ENCODE measurements at places on chromosomes 5 and 9. TPM values are rescaled to one million over a fixed set of nuclear protein-coding genes. Genes with fewer than 3 reads are reported as not detected.

DNA sequence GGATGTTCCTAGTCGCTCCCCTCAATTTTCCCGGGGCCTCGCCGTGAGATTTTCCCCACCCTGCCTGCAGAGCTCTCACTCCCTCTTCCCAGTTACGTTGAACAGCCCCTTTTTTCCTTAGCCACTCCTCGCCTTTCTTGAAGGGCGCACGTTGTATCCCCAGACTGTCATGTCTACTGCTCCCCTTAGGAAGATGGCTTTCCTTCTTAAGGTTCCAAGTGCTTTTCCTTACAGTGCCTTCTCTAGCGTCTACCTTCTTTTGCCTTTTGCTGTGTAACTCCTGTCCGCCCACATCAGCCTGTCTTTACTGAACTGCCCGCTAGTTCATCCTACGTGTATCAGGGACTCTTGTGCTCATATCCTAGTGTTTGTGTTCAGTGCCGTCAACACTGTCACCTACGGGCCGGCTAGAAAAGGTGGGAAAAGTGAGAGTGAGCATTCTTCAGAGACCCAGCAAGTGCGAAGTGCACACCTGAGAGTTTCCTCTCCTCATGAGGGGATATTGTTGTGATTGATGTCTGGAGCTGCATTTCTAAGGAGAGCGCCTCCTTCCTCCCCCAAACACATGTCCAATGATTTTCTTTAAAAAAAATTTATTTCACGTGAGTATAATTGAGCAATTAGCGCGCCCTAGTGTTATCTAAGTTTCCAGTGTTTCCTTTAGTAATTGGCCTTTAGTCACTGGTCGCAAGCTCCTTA is 764 bp downstream of the CAMLG start:
- peak; percentile 70 for DNase-seq

DNA sequence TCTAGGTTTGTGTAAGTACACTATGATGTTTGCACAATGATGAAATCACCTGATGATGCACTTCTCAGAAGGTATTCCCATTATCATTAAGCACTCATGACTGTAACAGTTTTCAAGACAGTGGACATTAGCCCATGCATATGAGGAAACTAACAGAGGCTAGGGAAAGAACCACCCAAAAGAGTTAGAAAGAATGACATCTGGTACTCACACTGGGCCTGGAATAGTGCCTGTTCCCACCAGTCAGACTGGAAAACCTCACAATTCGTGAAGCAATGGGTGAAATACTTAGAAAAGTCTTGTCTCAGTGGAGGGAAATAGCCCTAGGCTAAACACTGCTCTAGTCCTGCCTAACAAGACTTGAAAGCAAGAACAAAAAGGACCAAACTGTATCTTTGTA is 117.4 kb upstream of the GDNF start:
- no peak for DNase-seq

Gene IFNA13
- not detected for total RNA-seq

DNA sequence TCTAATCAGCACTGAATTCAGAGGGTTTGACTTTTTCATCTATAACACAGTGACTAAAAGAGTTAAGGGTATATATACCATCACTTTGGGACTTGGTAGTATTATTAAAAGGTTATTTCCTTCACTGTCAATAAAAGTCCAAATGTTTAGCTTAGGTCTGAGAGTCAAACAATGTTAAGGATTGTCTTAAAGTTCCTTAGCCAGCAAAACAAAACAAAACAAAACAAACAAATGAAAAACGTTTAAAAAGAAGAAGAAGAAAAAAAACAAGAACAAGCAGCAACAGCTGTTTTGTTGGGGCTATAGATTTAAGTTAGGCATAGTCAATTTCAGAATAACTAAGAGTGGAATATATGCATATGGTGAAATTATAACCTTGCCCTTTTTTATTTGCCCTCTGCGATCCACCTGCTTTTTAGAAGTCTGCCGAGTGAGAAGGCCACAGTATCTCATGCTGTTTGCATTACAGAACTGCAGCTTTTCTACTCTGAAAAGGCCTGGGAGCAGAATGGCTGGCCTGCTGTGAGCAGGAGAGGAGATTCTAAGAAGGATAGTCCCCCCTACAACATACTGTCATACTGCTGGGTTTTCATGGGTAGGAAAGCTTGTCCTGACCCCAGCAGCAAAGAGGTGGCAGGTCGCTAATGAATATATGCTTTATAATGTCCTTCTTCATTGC is 141.7 kb downstream of the NTRK2 start:
- DNase-seq: no peak

Gene S1PR3
- total RNA-seq: 2.2 TPM

Gene PCDHA9
- under 0.01 TPM for total RNA-seq

DNA sequence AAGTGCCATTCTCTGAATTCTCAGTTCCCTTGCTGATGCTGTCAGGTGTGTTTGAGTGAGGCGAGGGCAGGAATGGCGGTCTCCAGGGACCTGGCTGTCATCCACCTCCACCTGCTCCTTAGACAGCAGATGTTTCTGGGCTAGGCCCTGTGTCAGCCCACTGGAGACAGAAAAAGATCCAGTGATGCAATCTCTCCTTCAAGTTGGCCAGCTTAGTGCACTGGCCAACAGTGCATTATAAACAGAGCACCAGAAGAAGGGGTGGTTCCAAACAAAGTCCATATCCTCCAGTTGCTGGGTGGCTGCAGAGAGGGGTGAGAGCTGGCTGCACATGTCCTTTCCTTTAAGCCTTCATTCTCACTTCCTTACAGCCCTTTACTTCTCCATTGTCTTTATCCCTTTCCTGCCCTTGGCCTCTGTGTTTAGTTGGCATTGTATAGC is 26.5 kb downstream of the NANS start:
- DNase-seq: no peak

Gene GPRIN1
- 3.6 TPM for total RNA-seq

- DNase-seq: no peak
Measured at GRCh38 chr5:126268697-126269315, 154.4 kb upstream of the GRAMD2B start.

DNA sequence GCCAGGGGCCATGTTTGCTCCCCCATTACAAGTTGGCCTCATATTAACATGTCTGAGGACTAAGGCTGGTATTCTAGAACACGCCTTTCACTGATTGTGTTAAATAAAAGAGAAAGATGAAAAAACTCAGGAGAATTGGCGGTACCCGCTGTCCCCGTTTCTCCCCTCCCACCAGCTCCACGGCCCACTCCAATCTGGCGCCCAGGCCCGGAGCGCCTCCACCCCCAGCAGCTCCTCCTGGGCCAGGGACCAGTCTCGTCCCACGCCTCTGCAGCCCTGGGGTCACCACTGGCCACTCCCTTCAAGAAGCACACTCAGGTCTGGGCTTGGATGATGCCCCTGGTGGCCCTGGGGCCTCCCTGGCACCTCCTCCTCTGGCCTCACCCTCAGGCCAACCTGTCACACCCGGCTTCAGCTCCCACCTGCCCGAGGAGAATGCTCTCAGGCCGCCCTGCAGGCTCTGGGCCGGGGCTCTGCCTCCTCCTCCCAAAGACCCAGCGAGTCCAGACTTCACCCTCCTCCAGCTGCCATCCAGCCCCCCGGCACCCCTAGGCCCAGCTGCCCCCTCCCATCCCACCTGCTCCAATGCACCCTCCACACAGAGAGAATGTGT is 133.0 kb upstream of the PPP1R26 start:
- DNase-seq: no peak

- DNase-seq: no peak
Measured at GRCh38 chr5:31366941-31367340, 165.0 kb downstream of the DROSHA start.

GRCh38 chr5:132070460-132071337 is 2.9 kb upstream of the CSF2 start:
- peak; percentile 61 for DNase-seq

GRCh38 chr5:5335107-5335506 is 87.4 kb upstream of the ICE1 start:
- DNase-seq: no peak

DNA sequence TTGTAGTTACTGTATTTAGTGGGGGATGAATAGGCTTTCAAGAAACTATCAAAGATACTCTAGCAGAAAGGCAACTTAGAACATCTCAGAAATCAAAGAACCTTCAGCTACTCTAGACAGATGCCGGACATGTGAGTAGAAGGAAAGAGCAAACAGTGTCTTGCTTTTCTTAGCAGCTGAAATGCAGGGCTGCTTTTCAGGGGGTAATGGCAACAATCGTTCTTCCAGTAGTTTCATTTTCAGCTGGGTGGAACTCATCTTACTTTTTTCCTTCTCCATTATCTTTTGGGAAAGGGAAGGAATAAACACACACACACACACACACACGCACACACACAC is 281.6 kb downstream of the CRB2 start:
- no peak for DNase-seq

Gene SLC34A1
- not detected for total RNA-seq
